ENCODE measurements at places on chromosomes 2 and 18.

GRCh38 chr2:205657579-205657978 is 24.7 kb upstream of the NRP2 start:
- no peak for DNase-seq

GRCh38 chr2:48341551-48342133 is 188.3 kb upstream of the STON1 start:
- peak; percentile 62 for DNase-seq

- no peak for DNase-seq
Measured at GRCh38 chr2:52456561-52457377, 1310.8 kb upstream of the CHAC2 start.

- no peak for DNase-seq
Measured at GRCh38 chr2:207465894-207466293, 63.9 kb upstream of the CREB1 start.

GRCh38 chr2:127416506-127417001 is 1.7 kb upstream of the PROC start:
- DNase-seq = no peak

DNA sequence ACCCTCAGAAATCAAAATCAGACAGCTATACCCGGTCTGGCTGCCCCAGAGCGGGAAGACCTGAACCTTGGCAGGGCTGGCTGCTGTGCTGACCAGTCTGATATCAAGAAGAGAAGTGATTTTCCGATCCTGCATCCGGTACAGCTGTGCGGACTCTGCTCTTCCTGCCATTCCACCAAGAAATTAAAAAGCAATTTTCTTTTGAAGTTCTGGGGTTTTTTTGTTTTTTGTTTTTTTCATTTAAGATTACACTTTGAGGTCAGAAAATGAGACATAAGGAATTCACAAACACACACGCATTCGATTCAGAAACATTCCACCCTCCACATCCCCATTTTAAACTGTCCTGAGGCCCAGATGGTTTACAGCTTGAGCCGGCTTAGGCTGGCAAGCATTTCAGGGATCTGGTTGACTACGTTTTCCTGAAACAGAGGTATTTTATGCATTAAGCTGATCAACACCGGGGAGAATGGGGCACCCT is 156.5 kb downstream of the COL6A3 start:
- DNase-seq = no peak

DNA sequence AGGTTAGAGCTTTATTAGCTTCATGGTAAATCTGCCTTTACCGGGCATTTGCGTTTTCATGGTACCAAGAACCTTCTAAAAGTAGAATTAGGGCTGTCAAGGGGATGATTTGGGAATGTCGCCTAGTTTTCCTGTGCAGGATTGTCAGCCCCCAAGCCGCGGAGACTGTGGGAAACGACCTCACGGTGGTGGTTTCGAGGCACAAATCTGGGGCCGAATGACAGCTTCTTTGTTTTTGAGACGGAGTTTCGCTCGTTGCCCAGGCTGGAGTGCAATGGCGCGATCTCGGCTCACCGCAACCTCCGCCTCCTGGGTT is 615 bp upstream of the USP39 start:
- DNase-seq = no peak

- no peak for DNase-seq
Measured at GRCh38 chr2:27687232-27687631, 23.5 kb downstream of the SLC4A1AP start.

DNA sequence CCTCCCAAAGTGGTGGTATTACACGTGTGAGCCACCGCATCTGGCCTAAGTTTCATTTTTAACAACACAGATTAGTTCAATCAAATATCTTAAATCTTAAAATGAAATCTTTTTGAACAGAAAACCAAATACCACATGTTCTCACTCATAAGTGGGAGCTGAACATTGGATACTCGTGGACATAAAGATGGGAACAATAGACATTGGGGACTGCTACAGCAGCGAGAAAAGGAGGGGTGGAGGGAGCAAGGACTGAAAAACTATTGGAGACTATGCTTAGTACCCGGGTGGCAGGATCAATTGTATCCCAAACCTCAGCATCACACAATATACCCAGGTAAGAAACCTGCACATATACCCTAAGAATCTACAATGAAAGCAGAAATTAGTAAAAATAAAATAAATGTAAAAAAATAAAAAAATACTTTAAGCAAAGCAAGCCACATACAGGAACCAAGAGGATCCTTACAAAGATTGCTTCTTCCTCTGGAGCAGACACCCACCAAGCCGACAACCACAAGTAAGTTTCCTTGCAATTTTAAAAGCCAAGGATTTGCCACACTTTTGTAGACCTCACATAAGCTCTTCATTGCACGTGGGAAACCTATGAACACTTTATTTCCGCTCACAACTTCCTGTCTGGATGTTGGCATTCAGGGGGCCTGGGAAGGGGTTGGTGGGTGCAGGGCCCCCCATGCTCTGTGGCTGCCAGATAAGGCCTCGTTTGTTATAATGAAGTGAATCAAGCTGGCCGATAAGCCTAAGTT is 147.9 kb downstream of the MYCN start:
- no peak for DNase-seq

DNA sequence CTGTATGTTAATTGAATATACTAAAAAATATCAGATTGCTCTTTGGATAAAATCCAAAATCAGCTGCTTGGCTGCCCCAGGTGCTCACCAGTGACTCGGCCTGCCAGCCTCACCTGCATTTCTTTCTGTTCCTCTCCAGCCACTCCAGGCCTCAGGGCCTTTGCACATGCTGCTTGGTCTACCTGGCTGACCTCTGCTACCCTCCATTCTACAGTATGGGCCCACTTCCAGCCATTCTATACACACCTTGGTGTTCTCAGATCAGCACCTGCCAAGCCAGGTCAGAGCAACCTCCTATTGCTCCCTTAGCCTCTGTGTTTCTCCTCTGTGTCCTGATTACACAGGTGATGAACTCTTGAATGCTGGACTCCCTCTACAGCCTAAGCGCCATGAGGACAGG is 106.6 kb upstream of the TWIST2 start:
- DNase-seq = no peak

- no peak for DNase-seq
Measured at GRCh38 chr2:160533482-160533881, 39.9 kb upstream of the RBMS1 start.

DNA sequence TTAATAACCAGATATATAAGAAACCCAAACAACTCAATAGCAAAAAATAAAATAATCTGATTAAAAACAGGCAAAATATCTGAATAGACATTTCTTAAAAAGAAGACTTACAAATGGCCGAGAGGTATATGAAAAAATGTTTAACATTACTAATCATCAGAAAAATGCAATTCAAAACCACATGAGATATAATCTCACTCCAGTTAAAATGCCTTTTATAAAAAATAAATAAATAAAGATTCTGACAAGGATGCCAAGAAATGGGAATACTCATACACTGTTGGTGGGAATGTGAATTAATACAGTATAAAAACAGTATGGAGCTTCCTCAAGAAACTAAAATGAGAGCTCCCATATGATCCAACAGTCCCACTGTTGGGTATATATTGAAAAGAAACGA is 33.9 kb upstream of the BMP10 start:
- no peak for DNase-seq

- peak; percentile 15 for DNase-seq
Measured at GRCh38 chr2:200225951-200226350, 80.5 kb upstream of the SPATS2L start.

DNA sequence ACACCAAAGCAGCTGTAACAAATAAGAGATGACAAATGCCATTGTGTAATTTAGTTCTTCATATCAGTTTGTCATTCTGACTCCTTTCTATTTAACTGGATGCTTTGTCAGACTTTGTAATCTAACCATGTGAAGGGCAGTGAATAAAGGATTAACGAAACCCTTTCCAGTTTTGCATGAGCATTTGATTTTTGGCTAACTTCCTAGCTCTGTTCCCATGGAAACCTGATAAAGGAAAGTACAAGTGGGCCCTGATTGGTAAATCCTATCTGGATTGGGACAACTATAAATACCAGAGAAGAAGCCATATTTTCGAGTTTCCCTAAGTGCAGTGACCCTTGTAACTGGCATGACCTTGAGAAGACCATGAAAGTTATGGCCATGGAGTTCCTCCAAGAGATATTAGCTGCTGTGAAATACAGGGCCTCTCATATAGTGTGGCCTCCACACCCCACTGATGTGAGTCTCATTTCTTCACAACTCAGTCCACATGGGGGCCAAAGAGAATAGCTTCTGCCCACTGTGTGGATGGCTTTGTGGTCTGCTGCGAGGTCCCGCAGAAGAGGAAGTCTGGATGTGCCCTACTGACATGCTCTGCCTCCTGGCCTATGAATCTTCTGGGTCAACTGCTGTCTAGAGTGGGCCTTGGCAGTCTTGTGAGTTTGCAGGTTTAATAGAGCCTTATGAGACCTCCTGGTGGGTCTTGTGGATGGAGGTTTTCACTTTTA is 38.2 kb upstream of the CYP1B1 start:
- DNase-seq = peak; percentile 17

GRCh38 chr2:203510941-203511305 is 24.2 kb downstream of the RAPH1 start:
- no peak for DNase-seq

GRCh38 chr2:116716038-116716437 is 1098.5 kb upstream of the DDX18 start:
- no peak for DNase-seq

DNA sequence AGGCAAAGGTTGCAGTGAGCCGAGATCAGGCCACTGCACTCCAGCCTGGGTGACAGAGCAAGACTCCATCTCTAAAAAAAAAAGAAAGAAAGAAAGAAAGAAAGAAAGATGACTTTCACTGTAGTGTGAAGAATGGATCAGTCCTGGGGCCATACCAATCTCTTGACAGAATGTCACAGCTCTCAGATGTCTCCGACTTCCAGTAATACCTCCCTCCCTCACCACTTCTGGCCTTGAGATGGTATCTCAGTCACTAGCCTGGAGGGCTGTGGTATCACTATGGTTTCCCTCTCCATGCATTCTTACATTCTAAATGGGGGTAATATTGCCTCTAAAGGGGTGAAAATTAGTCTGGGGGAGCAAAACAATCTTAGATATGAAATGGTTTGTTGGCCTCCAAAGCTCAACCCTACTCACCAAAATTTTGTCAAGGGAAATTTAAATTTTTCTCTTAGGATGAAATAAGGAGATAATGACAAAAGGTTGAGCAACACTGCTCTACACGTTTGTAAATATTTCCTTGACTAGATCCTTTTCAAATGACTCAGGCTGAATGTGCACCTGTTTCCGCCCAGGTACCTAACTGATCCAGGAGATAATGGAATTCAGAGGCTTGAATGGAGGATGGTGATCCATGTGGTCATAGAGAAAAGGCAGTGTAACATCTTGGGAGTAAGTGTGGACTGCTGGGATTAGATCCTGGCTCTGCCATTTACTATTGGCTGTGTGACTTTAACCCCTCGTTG is 19.9 kb upstream of the SPRED2 start:
- DNase-seq = no peak

GRCh38 chr2:101339266-101339880 is 30.9 kb upstream of the RNF149 start:
- DNase-seq = no peak

GRCh38 chr18:32091325-32091723 is 350 bp upstream of the RNF138 start:
- no peak for DNase-seq

DNA sequence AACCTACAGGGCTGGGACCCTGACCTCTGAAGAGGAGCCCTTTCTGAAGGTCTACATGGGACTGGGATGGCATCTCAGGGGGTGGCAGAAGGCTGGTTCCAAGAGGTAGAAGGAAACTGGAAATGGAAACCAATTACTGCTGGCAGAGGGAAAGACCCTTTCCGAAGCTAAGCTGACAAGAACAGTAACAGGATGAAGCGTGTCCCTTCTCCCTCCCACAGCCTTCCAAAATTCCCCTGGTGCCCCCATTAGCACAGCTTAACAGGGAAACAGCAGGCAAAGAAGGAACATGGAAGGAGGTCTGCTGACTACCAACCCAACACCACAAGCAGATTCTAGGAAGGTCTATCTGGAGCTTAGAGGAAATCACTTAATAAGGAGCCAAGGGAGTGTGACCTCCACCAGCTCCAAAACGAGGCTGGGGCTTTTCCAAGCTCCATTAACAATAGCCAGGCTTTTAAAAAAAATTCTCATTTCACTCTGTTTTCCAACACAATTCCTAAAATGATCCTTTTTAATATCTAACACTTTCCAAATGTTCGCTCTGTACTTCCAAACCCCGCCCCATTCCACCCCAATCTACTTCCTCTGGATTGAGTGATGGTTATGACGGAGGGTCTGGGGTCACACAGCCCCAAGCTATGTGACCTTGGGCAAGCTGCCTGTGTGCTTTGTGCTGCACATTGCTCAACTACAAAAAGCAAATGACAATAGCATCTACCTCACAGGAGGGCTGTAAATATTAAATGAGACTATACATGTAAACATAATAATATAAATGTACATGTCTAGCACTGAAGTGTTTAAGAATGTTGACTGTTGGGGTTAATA is 55.2 kb downstream of the STK39 start:
- no peak for DNase-seq

DNA sequence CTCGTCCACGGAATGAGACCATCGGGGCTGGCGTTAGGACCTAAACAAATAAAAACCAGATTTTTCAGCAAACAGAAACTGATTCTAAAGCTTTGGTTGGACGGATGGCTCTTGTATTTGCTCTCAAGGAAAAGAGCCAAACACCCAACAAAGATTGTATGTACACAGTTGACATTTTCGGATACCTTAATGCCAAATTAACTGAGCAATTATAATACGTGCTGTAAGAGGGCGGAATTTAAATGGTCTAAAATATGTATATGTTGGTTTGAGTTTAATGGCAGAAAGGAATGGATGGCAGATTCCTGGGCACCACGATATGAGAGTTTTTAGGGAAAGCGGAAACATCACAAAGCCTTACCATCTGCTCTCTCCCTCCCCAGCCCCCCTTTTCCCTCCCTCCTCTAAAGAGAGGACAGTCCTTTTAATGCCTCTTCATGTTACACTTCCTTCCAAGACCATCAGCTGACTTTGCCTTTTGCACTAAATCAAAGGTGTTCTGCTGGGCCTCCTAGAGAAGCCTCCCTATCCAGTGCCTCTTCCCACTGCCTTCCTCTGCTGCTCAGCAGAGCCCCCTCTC is 33.3 kb downstream of the STAT1 start:
- DNase-seq = no peak

- no peak for DNase-seq
Measured at GRCh38 chr2:124091721-124092120, 66.6 kb downstream of the CNTNAP5 start.

GRCh38 chr2:26717362-26717761 is 24.8 kb downstream of the KCNK3 start:
- DNase-seq = no peak

- no peak for DNase-seq
Measured at GRCh38 chr2:137771064-137771463, 193.2 kb upstream of the HNMT start.

DNA sequence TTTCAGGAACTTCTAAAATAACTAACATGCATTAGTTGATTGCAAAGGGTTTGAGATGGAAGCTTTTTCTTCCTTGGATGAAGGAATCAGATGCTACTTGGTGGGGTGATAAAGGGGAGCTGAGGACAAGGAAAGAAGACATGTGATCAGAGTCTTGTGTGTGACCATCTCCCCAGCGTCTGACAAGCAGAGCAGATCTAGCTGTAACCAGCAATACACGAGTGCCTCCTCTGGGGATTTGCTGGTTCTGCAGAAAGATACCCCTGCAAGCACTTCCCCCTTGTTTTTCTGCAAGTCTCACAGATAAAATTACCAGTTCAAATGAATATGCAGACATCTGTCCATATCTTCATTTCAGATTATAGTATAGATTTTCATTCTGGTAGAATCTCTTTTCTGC is 2.7 kb downstream of the CDH7 start:
- peak; percentile 63 for DNase-seq
